Cardiac septum (tissue), 1 donor: ENCODE measurements at places on chromosomes 2 and 18. TPM values are rescaled to one million over a fixed set of nuclear protein-coding genes. Genes with fewer than 3 reads are reported as not detected.

GRCh38 chr2:178908810-178909209 is 101.6 kb upstream of the TTN start:
- DNase-seq, result no peak

The SNORC gene
- total RNA-seq, result 1.1 TPM

DNA sequence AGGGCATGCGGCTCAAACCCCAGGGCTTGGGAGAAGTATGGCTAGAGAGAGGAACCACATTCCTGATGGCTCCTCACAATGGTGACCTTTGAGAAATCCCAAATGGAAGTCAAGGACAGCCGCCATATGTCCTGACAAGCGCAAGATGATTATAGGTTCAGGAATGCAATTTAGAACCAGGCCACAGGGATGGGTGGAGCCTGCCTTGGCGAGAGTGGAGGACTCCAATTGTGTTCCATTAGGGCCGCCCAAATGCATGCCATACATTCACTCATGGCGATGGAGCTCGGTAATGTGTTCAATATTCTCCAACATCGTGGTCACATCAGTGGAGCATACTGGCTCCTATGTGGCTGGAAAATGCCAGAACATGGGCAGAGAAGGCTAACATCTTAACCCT is 662.9 kb upstream of the ID2 start:
- no peak for DNase-seq

- no peak for DNase-seq
Observed at GRCh38 chr2:207235621-207236020, 69.9 kb upstream of the KLF7 start.

The PROM2 gene
- 0.83 TPM for total RNA-seq

The TRIM43 gene
- total RNA-seq, result not detected
